ENCODE measurements at places on chromosomes 6 and 20.

DNA sequence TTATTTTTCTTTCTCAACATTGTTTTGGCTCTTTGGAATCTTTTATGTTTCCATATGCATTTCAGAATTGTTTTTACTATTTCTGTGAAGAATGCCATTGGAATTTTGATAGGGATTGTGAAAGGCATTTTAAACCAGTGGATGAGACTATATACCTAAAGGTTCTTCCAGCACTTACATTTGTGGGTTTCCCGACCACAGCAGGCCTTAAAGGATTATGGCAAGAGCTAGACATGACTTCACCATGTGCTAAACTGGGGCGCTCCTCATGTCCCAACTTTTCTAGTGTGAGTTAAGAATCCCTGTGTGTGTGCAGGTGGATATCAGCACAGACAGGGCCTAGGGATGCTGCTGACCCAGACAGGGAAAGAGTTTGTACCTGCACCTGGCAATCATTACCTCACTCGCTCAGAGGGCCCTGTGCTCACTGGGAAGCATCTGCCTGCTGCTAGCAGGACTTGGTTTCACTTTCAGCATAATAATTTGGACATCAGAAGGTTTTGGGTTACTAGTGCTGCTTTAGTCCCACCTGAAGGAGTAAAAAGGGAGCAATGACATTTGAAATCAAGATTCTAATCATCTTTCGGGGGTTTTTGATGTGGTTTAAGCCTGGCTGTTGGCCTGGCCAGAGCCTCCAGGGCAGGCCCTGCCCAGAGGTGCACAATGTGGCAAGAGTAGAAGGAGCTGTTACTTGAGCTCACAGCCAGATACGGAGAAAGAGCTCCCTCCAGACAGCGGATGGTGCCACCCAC is 137.1 kb downstream of the CDC5L start:
- no peak for DNase-seq

- DNase-seq = no peak
Observed at GRCh38 chr20:4787820-4788219, 66.1 kb downstream of the PRND start.

DNA sequence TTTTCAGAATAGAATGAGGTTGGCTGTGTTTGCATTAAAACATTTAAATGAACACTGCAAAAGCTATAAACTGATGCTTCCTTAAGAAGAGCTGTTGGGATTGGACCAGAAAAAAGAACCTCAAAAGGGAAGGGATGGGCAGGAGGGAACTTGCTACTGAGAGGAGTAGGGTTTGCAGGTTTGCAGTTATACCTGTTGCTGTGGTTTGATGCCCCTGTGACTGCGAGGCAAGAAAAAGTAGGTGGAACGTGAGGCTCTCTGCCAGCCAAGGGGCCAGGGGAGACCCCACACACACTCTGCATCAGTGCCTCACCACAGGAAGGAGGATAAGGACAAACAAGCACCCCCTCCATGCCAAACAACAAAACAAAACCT is 197.2 kb downstream of the BCAS1 start:
- DNase-seq = no peak

GRCh38 chr6:135212935-135213334 is 31.8 kb downstream of the MYB start:
- DNase-seq = no peak

GRCh38 chr6:126064257-126064747 is 78.0 kb downstream of the TRMT11 start:
- DNase-seq = no peak

DNA sequence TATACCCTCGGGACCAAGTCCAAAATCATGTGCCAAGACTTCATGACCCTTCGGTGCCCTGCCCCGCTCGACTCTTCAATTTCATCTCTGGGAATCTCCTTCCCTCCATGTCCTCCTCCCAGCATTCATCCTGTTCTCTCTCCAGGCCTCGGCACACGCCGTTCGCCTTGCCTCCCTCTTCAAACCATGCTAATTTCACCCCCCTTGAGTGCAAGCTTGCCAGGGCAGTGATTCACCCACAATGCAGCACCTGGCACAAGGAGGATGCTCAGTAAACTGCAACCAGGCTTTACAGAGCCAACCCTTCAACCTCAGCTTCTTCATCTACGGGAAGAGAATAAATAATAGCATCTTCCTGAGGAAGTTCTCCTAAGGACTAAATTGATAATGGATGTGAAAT is 4.1 kb downstream of the KCNS1 start:
- no peak for DNase-seq

GRCh38 chr20:46341074-46342009 is 33.0 kb upstream of the CDH22 start:
- no peak for DNase-seq

- DNase-seq = no peak
Observed at GRCh38 chr6:97292671-97293070, 9.7 kb upstream of the MMS22L start.

DNA sequence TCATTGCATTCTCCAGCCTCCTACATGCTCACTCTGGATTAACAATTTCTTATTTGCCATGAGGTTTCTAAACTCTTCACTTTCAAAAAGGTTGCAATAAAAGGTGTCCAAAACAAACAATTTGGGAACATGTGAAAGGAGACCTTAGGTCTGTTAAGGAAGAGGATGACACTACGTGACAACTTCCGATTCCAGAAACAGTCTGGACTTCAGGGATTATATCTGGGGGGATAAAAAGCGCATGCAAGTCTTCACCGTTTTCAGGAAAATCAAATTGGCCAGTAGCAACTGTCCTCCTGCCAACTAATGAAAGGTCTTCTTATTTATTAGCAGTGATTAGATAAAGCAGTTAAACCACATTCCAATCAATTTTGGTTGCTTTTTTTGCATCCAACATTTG is 1.8 kb downstream of the ZDHHC14 start:
- no peak for DNase-seq

DNA sequence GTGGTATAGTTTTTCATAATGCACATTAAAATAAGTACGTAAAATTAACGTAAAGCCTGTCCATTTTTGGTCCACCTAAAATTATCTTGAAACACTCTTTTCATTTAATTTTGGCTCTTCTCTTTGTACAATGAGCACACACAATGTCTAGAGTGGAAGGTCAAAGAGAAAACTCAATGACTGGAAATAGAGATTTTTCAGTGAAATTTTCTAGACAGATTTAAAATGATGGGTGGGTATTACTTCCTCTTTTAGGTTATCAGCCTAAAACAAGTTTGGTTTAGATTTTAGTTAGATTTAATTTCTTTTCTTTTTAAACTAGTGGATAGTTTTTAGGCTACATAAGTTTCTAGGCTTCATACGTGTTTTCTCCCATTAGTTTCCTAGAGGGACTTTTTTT is 24.9 kb downstream of the DSE start:
- DNase-seq = no peak
